Fibroblast of skin of left quadriceps (primary cell): ENCODE measurements at places on chromosomes 12 and 14.

GRCh38 chr14:75188520-75189268 is 12.3 kb upstream of the TMED10 start:
- no peak for DNase-seq

- DNase-seq: no peak
These were observed 510 bp downstream of the ARID2 start for GRCh38 chr12:45730084-45730347.

DNA sequence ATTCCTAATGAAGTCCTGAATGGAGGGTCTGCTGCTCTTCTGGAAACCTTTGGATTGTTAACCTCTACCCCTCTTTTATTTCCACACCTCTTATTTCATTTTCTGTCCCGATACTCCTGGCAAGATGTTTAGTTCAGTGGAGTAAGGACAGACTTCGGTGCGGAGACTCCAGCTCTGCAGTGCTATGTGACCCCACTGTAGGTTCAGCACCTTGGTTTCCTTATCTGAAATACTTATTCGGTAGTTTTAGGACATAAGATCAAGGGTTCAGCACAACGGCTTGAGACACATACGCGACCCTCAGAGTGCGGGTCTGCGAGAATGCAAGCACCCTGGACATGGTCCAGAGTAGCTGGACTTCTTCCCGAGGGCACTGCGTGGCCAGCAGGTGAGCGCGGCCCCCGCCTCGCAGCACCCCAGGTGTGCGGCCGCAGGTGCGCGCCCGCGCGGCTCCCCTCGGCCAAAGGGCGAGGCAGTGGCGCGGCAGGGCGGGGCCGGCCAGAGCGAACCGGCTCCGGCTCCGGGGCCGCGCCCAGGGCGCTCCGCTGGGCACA is 465 bp upstream of the FGD4 start:
- no peak for DNase-seq

- DNase-seq: no peak
These were observed 56.3 kb downstream of the SLC8B1 start for GRCh38 chr12:113278633-113279032.

GRCh38 chr14:28673056-28673455 is 93.5 kb upstream of the FOXG1 start:
- DNase-seq: no peak

- no peak for DNase-seq
These were observed 14.2 kb upstream of the SLC38A4 start for GRCh38 chr12:46839964-46840363.

GRCh38 chr12:86331012-86331411 is 74.8 kb upstream of the MGAT4C start:
- DNase-seq: no peak

- no peak for DNase-seq
These were observed 320.0 kb downstream of the RAD51B start for GRCh38 chr14:68139431-68140075.

DNA sequence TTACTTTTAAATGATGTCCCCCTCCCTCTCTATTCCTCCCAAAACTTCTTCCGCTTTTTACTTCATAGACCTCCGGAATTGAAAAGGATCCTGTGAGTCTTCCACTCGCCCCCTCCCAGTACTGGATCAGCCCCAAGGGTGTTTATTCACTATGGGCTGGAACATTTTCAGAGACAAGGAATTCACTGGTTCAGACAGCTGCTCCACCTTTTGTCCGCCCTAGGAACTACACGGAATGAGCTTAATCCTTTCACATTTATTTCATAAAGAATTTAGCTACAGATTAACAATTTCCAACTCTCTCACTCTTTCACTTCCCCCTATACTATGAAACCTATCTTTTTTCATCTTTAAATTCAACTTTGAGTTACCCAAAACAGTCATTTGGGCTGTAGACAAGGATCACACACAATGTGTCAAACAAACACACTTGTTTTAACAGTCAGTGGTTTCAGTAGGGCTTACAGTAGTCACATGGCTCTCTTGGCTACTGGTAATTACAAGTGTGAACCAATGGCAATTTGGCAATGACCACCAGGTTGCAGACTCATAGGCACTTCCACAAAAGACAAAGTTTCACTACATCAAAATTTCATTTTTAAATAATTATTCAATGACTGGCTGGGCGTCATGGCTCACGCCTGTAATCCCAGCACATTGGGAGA is 20.6 kb downstream of the CNIH1 start:
- DNase-seq: peak; percentile 25

- no peak for DNase-seq
These were observed 241.2 kb downstream of the RBM19 start for GRCh38 chr12:113724794-113725556.

DNA sequence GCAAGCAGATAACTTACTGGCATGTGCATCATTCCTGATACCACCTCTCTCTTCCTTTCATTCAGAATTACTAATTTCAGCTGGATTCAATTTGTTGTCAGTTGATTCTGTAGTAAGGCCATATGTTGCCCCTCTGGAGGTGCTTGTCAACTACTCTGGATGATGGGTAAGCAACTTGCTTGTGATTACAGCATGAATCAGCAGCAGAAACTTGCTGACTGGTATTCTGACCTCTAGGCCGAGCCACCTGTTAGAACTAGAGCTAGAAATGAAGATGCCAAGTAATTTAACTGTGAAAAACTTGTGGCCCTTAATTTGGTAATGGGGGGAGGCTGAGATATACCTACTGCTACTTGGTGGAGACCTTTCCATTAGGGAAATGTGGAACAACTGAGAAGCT is 5.1 kb downstream of the RNF10 start:
- DNase-seq: no peak

DNA sequence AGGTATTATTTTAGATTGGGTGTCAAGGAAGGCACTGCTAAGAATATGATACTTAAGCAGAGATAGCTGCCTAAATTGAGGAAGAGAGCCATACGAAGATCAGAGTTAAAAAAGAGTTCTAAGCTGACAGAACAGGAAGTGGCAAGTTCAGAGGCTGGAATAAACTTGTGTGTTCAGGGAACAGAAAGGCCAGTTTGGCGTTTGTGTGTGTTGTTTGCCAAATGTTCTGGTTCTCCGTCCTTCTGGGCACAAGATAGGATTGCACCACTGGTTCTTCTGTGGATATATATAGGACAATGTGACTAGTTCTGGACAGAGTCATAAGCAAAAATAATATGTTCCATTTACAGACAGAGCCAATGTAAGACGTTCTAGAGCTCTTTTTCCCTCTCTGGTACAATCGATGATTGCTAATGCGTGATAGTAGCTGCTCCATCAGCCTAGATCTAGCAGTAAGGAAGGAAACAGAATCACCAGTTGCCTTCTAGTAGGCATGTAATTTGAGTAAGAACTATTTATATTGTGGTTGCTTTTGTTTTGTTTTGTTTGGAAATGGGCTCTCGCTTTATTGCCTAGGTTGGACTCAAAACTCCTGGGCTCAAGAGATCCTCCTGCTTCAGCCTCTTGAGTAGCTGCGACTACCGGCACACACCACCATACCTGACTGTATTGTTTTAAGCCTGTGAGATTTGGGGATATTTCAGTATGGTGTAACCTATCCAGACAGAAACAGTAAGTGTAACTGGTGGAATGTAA is 7.4 kb downstream of the BBS10 start:
- no peak for DNase-seq

- DNase-seq: no peak
These were observed 44.6 kb downstream of the MSRB3 start for GRCh38 chr12:65323070-65323469.

GRCh38 chr12:40749863-40750262 is 57.6 kb downstream of the CNTN1 start:
- DNase-seq: no peak

GRCh38 chr14:78007160-78007559 is 163.0 kb upstream of the NRXN3 start:
- no peak for DNase-seq

DNA sequence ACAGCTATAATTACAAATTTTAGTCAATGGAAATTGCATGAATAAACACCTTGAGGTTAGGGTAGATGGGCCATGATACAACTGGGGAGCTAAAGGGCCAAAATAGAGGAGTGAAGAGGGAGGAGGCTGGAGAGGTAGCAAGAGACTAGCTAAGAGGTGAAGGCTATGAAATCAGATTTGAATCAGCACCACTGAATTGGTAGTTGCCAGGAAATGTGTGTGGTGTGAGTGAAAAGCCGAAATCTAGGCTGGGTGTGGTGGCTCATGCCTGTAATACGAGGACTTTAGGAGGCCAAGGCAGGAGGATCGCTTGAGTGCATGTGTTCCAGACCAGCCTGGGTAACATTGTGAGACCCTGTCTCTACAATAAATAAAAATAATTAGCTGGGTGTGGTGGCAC is 22.7 kb downstream of the YY1 start:
- DNase-seq: no peak

- DNase-seq: no peak
These were observed 39.4 kb downstream of the SDR9C7 start for GRCh38 chr12:56894698-56895368.

- no peak for DNase-seq
These were observed 12.9 kb downstream of the BRI3BP start for GRCh38 chr12:125006365-125006764.

- DNase-seq: peak; percentile 43
These were observed 81.6 kb upstream of the SCAF11 start for GRCh38 chr12:46071769-46072624.

GRCh38 chr14:59428581-59429012 is 36.6 kb downstream of the GPR135 start:
- peak; percentile 69 for DNase-seq

DNA sequence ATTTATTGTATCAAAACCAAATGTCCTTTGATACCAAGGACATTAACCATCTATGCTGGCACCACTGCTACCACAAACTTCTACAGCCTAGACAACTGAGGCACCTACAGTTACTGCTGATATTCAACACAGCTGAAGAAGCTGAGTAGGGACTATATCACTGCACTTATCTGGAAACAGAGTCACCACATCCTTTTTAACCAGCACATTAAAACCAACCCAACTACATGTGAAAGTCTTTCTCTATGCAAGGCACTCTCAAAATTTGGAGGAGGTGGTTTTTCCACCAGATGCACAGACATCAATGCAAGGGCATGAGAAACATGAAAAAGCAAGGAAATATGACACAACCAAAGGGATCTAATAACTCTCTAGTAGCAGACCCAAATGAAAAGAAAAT is 7.7 kb upstream of the SFSWAP start:
- DNase-seq: no peak

DNA sequence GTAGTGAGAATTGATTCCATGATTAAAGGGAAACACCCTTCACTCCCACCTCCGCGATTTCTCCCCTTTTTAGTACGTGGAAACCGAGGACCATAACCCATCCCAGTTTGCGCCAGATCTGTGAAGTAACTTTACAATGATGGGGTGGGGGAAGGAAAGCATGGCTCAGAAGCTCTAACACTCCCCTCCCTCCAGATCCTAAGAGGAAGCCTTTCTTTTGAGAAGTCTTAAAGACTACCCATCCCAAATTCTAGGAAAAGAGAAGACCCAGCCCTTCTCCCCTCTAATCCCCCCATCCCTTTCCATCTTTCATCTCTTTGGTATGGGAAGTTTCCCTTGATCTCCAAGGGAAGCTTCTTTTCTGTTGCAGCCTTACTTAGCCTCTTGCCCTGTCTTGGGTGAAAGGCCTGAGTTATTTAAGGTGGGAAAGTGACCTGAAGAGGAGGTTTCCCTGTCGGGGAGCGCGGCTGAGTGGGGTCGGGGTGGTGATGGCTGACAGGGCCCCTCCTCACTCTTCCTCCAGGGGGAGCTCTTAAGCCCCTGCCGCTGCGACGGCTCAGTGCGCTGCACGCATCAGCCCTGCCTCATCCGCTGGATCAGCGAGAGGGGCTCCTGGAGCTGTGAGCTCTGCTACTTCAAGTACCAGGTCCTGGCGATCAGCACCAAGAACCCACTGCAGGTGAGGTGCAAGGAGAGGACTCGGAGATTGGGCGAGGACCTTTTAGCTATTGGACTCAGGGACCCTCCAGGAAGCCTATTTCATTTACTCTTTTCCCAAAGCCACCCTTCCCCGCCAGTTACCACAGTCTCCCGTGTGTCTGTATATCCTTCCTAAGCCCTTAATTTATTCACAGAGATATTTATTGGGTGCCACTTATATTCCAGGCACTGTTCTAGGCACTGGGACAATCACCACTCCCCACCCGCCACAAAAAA is 1.8 kb downstream of the MARCHF9 start:
- DNase-seq: no peak

DNA sequence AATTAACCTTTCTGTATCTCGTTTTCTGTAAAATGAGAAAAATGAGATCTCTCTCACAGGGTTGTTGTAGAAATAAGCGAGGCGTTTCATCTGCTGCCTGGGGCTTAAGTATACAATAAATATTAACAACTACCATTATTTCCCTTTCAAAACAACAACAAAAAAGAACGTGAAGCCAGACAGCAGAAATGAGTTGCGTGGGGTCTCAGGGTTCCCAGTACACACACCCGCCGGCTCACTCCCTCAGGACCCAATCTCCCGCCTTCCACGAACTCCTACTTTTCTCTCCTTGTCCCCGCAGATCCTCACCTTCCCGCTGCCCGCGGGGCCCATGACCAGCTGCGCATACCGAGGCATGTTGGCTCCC is 227 bp downstream of the GPN3 start:
- no peak for DNase-seq

DNA sequence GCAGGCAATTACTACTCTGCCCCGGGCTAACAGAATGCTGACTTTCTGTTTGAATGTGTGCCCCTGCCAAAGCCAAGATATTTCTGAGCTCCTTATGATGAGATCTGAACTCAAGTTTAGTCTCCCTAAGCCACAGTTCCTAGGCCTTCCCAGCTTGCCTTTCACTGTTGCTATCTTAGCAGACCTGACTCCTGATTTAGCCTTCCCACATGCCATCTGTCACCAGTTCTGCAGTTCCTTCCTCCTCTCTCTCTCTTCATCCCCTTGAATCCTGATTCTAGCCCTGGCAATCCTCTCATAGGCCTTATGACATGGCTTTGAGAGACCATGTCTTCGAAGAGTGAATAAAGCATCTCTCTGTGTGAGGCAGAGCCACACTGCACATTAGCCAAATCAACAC is 12.5 kb upstream of the SAMD4A start:
- no peak for DNase-seq

GRCh38 chr12:114780746-114781399 is 96.9 kb upstream of the TBX3 start:
- no peak for DNase-seq

GRCh38 chr12:39441963-39442830 is 723 bp downstream of the KIF21A start:
- DNase-seq: no peak

GRCh38 chr12:47312808-47313426 is 233.2 kb upstream of the AMIGO2 start:
- no peak for DNase-seq
